ENCODE measurements at places on chromosomes 6 and 20.

- no peak for DNase-seq
These were observed 71.6 kb downstream of the SH3BGRL2 start for GRCh38 chr6:79702691-79703090.

DNA sequence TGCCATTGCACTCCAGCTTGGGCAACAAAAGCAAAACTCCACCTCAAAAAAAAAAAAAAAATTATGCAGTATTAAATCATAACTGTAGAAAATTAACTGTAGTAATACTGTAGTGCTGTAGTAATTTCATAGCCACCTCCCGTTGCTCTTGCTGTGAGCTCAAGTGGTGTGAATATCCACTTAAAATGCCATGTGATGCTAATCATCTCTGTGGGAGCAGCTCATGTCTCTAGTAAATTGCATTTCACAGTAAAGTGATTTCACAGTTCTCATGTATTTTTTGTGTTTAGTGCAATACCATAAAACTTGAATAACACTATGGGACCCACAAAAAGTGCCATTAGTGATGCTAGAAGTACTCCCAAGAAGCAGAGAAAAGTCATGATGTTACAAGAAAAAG is 14.4 kb upstream of the FAM217A start:
- DNase-seq, result no peak

GRCh38 chr6:119960036-119960435 is 610.5 kb upstream of the MAN1A1 start:
- DNase-seq, result no peak

DNA sequence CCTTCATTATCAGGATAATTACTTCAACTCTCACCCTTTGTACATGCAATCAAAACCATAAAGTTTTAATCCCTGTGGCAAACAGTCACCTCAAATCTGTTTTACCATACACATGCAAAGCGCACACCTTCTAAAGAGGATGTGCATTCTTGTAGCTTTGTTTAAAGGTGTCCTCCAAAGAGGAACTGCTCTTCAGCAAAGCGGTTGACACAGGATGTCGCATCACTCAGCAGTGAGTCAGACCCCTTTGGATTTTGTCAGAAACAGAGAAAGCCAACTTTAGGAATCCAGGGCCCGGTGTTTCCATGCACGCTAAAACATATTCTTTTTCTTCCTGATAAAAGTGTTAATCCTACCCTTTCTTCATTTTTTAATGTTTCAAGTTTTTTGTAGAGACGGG is 268.3 kb upstream of the ARID1B start:
- no peak for DNase-seq

DNA sequence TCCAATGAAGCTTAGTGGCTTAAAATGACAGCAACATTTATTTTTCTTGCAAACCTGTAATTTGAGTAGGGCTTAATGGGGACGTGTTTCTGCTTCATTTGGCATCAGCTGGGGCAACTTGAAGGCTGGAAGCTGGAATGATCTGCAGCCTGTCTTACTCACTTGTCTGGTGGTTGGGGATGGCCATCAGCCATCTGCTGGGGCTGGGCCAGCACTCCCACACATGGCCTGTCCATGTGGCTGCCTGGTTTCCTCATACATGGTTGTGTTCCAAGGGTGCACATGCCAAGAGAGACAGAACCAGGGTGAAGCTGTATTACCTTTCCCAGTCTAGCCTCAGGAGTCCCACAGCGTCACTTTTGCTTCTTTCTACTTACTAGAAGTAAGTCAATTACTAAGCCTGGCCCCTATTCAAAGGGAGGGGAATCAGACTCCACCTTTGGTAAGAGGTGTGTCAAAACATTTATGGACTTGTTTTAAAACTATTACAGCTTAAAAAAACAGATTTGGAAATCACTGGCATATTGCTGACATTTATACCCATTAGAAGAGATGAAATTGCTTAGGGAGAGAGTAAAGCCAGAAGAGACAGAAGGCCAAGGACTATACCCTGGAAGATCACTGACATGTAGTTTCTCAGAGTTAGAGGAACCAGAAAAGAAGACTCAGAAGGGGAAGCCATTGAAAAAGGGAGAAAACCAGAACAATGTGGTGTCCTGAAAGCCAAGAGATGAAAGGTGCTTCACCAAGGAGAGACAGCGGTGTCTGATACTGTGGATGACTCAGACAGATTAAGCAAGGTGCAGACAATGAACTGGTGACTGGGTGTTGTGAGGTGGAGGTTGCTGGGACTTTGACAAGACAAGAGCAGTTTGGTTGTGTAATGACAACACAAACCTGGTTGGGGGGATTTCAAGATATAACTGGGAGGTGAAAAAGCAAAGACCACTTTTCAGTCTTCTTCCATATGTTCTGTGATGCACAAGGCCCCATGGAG is 345.2 kb downstream of the GJA1 start:
- DNase-seq, result peak; percentile 72

DNA sequence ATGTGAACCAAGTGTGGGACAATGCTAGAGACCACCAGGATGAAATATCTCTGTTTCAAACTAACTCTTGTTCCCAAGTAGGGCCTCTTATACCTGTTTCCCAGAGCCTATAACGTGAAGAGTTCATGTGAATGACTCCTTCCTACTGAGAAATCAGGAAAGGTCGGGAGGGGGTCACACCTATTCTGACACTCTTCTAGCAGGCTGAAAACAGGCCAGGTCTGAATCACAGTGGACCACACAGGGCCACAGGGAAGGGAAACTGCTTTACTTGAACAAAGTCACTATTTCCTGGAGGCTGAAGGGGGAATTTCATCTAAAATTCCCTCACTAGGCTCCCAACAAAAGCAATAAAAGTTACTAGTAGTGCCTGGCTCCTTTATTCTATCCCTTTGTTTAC is 88.4 kb upstream of the BMP2 start:
- DNase-seq, result no peak

DNA sequence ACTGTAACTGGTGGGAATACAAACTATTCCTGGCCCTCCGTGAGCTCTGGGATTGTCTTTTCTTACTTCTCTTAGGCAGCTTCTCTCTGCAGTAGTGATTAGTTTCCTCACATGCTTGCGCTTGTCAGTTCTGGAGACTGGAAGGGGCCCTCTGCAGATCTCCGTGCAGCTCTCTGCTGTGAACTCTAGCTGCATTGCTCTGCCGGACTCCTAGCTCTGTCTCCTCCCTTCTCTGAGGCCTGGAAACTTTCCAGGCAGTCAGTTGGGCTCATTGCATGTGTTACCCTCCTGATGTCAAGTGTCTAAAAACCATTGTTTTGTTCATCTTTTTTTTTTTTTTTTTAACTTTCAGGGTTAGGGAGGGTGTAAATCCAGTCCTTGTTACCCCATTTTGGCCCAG is 102.3 kb downstream of the CTNNBL1 start:
- DNase-seq, result no peak

DNA sequence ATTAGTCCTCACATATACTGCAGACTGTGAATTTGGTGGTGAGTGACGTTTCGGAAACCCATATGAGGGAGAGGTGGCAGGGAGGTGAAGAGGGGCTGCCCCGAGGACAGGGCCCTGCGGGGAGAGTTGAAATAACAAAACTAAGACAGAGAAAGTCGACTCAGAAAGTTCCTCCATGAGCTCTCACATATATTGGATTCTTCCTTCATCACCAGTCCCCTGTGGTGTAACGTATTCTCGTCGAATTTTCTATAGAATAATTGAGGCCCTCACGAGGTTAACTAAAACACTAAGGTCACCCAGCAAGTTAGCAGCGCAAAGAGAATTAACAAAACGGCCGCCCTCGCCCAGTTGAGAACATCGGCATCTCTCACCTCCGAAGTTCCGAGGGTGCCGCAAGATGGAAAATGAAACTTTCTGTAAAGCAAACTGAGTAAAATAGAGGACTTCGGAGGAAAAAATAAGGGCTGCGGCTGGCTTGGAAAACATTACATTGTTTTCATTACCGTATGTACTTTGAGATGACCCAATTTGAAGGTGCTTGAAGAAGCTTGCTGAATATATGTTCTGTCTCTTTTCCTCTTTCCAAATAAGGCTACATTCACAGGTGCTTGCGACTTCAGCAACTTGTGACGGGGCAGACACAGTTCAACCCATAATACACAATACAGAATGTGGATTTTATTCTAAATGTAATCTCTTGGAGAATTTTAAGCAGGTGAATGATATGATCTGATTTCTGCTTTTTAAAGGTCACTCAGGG is 490.9 kb upstream of the JARID2 start:
- DNase-seq, result no peak

- DNase-seq, result no peak
These were observed 38.6 kb downstream of the ATXN1 start for GRCh38 chr6:16722630-16723029.

GRCh38 chr6:12548526-12548925 is 168.0 kb upstream of the PHACTR1 start:
- no peak for DNase-seq

DNA sequence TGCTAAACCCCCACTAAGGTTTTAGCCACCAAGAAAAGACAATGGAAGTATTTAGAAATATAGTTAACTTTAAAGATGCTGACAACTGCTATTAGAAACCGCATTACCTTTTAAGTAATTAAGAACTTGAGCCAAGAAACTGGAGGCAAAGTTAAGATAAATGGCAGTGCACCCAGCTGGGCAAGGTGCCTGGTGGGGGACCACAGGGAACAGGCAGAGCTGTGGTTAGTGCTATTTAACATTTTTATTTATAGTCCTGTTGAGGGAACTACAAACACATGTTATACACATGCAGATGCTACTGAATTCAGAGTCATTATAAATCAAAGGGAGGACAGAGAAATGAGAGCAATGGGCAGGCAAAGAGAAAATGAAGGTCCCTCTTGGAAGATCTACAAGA is 447.9 kb downstream of the TFAP2B start:
- DNase-seq, result no peak

DNA sequence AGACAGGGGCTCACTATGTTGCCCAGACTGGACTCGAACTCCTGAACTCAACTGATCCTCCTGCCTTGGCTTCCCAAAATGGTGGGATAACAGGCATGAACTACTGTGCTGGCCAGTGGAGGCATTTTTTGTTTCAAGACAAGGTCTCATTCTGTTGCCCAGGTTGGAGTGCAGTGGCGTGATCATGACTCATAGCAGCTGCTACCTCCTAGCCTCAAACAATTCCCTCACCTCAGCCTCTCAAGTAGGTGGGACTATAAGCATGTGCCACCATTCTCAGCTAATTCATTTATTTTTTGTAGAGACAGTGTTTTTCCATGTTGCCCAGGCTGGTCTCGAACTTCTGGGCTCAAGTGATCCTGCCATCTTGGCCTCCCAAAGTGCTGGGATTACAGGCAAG is 17.2 kb downstream of the ENPP3 start:
- DNase-seq, result no peak

DNA sequence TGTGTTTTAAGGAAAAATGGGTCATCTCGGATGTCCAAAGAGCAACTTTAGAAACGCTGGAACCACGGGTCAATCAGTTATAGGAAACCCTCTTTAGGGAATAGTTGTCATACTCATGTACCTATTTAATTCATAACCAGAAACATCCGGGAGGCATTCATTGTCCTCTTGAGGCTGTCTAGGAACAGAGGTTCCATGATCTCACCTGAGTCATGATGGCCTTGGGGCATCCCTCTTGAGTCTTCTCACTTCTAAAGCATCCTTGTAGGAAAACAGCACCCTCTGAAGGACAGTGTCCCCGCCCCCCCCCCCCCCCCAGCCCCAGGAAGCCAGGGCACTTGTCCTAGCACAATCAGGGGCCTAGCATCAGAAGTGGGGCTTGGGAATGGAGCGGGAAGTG is 46.3 kb upstream of the CDH4 start:
- DNase-seq, result no peak

DNA sequence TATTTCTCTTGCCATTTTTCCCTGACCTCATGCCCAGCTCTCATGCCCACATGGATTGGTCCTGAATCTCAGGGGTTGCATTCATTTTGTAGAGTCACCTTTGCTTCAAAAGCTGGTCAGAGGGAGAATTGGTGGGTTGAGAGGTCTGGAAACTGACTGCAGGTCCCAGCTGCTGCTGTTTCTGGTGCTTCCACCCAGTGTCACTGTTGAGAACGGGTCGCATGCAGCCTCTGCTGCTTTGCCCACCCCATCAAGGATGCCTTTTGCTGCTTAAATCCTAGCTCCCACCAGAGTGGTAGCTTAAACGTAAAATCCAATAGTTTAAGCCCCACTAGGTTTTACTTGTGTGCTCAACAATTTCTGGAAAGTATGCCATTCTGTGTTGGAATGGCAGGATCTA is 211.4 kb upstream of the TSHZ2 start:
- DNase-seq, result no peak

DNA sequence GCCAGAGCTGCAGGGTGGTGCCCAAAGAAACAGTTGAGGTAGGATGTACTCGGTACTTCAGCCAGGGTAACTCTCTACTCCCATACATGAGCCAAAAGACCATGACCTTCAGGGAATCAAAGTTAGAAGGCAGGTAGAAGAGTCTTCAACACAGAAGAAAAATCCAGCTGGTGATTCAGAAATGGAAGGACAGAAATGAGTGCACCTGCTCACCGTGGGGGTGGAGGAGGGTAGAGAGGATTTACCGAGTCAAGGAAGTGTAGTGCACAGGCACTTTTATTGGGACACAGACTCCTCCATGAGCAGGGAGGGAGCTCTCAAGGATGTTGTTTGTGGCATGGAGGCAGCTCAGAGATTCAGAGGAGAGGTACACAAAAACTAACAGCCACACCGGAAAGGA is 330.3 kb upstream of the PRDM1 start:
- no peak for DNase-seq

DNA sequence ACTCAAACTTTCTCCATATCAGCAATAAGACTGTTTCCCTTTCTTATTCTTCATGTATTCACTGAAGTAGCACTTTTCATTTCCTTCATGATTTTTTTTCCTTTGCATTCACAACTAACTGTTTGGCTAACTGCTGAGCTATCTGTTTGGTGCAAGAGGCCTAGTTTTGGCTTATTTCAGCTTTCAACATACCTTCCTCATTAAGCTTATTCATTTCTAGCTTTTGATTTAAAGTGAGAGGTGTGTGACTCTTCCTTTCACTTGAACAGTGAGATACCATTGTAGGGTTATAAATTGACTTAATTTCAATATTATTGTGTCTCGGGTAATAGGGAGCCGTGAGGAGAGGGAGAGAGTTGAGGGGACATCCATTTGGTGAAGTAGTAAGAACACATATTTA is 262.0 kb upstream of the PREP start:
- no peak for DNase-seq

GRCh38 chr6:1763404-1763803 is 153.7 kb downstream of the FOXC1 start:
- DNase-seq, result no peak
